ENCODE measurements at places on chromosomes 11 and 22.

DNA sequence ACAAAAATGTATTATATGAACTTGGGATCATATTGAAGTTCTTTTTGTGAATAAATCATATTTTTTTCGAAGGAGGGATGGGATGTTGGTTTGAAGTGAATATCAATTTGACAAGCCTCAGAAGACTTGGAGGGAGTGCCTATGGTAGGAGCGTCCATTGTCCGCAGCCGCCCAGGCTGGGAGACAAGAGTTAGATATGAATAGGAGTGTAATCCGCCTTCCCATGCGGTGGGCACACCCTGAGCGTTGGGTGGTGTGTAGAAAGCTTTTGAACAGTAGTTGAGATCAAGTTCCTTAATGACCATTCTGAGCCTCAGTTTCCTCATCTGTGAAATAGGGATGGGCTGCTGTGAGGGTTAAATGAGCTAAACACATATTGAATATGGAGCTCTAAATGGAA, 7.0 kb downstream of the CD82 start:
- DNase-seq: no peak

GRCh38 chr11:35912883-35913624, 30.8 kb upstream of the LDLRAD3 start:
- DNase-seq: no peak

DNA sequence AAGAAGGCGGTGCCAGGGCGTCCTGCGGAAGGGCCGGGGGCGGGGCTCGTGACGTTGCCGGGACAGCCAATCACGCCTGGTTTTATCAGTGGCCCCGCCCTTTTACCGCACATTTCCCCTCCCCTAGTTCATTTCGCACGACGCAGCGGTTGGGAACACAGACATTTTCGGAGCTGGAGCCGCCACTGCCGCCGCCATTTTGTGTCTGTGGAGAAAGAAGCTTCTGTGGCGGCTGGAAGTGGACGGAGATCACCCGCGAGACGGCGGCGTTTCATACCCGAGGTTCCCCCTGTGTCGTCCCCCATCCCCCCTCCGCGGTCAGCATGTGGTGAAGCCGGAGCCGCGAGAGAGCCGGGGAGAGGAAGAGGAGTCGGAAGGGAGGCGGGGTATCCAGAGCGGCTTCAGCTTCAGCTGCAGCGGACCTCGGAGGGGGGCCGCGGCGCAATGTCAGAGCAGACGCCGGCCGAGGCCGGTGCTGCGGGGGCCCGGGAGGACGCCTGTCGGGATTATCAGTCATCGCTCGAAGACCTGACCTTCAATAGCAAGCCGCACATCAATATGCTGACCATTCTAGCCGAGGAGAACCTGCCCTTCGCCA, at the start of gene PCF11:
Gene PCF11, plus strand, starts transcription at position 136 of the 598 bp plus-strand sequence. Its CDS starts 309 bp downstream, at position 445.
- no peak for DNase-seq

GRCh38 chr11:57601297-57601696, 3.8 kb downstream of the SERPING1 start:
- DNase-seq: no peak

DNA sequence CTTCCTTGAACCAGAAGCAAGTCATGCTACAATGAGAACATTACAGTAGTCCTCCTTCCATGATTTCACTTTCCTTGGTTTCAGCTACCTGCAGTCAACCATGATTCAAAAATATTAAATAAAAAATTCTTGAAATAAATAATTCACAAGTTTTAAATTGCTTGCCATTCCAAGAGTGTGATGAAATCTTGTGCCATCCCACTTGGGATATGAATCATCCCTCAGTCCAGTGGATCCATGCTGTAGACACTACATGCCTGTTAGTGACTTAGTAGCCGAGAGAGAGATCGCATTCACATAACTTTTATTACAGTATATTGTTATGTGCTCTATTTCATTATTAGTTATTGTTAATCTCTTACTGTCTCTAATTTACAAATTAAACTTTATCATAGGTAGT, 6.0 kb downstream of the HOATZ start:
- DNase-seq: no peak

GRCh38 chr11:116452461-116452860, 320.3 kb downstream of the BUD13 start:
- no peak for DNase-seq

- no peak for DNase-seq
Observed at GRCh38 chr11:3738723-3739122, 58.6 kb downstream of the NUP98 start.

DNA sequence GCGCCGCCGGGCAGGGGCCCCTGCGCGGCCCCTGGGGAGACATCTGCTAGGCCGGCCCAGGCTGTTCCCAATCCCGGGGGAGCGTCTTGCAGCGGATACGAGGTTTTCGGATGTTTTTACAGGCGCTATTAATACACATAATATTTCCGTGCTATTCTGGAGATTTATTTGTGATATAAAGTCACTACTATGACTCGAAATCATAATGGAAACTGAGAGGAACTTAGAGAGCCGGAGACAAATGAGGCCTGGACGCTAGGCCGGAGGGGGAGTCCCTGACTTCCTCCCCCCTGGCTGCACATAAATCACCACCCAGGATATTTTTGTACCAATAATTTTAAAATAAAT, 91.7 kb upstream of the ANO1 start:
- DNase-seq: no peak
